Mononuclear cell (primary cell): ENCODE measurements at places on chromosomes 11 and 22. TPM values are rescaled to one million over a fixed set of nuclear protein-coding genes. Genes with fewer than 3 reads are reported as not detected.

The NLRP14 gene
- total RNA-seq, result under 0.01 TPM

The YPEL1 gene
- total RNA-seq, result 3.8 TPM

The TPBGL gene
- total RNA-seq, result 0.10 TPM

The PLAAT4 gene
- total RNA-seq, result 51.4 TPM

The SMPD1 gene
- total RNA-seq, result 21.1 TPM

The MPZL3 gene
- 16.7 TPM for total RNA-seq

The GPR83 gene
- total RNA-seq, result 0.10 TPM

The PRRG4 gene
- total RNA-seq, result 2.5 TPM

The CD3D gene
- 122 TPM for total RNA-seq

The BIRC3 gene
- total RNA-seq, result 228 TPM

The DENND6B gene
- 1.0 TPM for total RNA-seq

The PPFIA1 gene
- total RNA-seq, result 31.4 TPM

The CASP4 gene
- total RNA-seq, result 207 TPM

The SYT9 gene
- 0.10 TPM for total RNA-seq

The BDNF gene
- under 0.01 TPM for total RNA-seq

The NLRP10 gene
- total RNA-seq, result not detected

The NXPE1 gene
- total RNA-seq, result not detected

The ARSA gene
- 21.3 TPM for total RNA-seq

The INPP5J gene
- total RNA-seq, result not detected

The FANCF gene
- total RNA-seq, result 8.8 TPM

The TRMT2A gene
- total RNA-seq, result 28.7 TPM

The SMC1B gene
- total RNA-seq, result 0.10 TPM

The CTSW gene
- total RNA-seq, result 130 TPM

The OR5P2 gene
- total RNA-seq, result not detected

The F2 gene
- not detected for total RNA-seq

The SLC37A4 gene
- 2.4 TPM for total RNA-seq

The OR10G4 gene
- total RNA-seq, result not detected

The PARVB gene
- 23.3 TPM for total RNA-seq

The GRAMD1B gene
- 7.1 TPM for total RNA-seq

The PHOX2A gene
- total RNA-seq, result not detected

The KCNK4 gene
- total RNA-seq, result not detected

The ACTN3 gene
- total RNA-seq, result not detected

The DEUP1 gene
- total RNA-seq, result not detected

The SGSM1 gene
- 0.73 TPM for total RNA-seq

The APOC3 gene
- not detected for total RNA-seq

The UBQLN3 gene
- total RNA-seq, result 0.21 TPM

The GNAZ gene
- 10.0 TPM for total RNA-seq

The MPZL2 gene
- 1.5 TPM for total RNA-seq

The MYO7A gene
- total RNA-seq, result 1.5 TPM

The TRIM51 gene
- not detected for total RNA-seq

The APOL4 gene
- total RNA-seq, result not detected

The TIMP3 gene
- 0.21 TPM for total RNA-seq

The RFPL1 gene
- not detected for total RNA-seq

The LBHD1 gene
- 5.9 TPM for total RNA-seq

The CDCA5 gene
- total RNA-seq, result not detected

The CD3G gene
- total RNA-seq, result 49.7 TPM

The APOA1 gene
- 0.31 TPM for total RNA-seq
